ENCODE measurements at places on chromosomes 3 and 15. TPM values are rescaled to one million over a fixed set of nuclear protein-coding genes. Genes with fewer than 3 reads are reported as not detected.

MUC20 gene
- not detected for total RNA-seq

SLC27A2 gene
- not detected for total RNA-seq

VWA5B2 gene
- not detected for total RNA-seq

GRCh38 chr3:69143612-69144011 is 21.2 kb upstream of the LMOD3 start:
- H3K27me3 ChIP-seq = peaks cover 22% of the 10 kb centered on the region
- H3K4me3 ChIP-seq = no peak overlapping the region
- peaks cover 2% of the 10 kb centered on the region for H3K4me1 ChIP-seq
- peak; percentile 18 for DNase-seq
- H3K27ac ChIP-seq = no peak overlapping the region

DNA sequence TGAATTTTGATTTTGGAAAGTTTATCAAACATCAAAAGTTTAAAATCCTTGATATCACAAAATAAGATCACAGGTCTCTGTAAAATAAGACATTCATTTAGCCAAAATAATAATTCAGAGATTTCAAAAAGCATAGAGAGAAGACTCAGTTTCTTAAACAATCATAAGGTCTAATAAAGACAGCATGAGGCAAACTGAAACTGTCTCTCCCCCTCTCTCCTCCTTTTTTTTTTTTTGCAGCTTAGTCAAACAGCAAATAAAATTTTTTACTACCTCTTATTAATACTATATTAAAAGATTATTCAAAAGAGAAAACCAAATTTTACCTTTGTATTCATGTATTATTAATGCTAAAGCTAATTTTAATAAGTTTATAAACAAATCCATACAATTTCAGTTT is 57.4 kb downstream of the OSTN start:
- H3K27ac ChIP-seq = no peak overlapping the region
- DNase-seq = no peak
- H3K4me1 ChIP-seq = no peaks in the 10 kb centered on the region
- H3K4me3 ChIP-seq = no peak overlapping the region
- H3K36me3 ChIP-seq = no peaks in the 10 kb centered on the region
- H3K27me3 ChIP-seq = no peaks in the 10 kb centered on the region

DNA sequence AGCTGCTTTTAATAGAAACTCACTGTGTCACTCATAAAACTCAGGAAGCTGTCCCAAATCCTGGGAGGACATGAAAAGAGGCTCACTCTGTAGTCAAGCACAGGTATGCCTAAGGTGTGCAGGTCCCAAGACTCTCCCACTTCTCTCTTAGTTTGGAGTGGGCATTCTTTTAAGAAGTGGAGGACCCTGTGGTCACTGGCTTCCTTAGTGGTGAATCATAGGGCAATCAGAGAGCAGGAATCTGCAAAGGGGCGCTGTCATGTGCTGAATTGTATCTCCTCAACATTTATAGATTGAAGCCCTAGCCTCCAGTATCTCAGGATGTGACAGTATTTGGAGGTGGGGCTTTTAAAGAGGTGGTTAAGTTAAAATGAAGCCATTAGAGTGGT is 47.2 kb upstream of the ZBTB38 start:
- no peak overlapping the region for H3K4me3 ChIP-seq
- H3K4me1 ChIP-seq = peaks cover 8% of the 10 kb centered on the region
- peak; percentile 58 for DNase-seq
- H3K36me3 ChIP-seq = no peaks in the 10 kb centered on the region
- H3K27ac ChIP-seq = no peak overlapping the region

GOLGA8Q gene
- 0.18 TPM for total RNA-seq

DNA sequence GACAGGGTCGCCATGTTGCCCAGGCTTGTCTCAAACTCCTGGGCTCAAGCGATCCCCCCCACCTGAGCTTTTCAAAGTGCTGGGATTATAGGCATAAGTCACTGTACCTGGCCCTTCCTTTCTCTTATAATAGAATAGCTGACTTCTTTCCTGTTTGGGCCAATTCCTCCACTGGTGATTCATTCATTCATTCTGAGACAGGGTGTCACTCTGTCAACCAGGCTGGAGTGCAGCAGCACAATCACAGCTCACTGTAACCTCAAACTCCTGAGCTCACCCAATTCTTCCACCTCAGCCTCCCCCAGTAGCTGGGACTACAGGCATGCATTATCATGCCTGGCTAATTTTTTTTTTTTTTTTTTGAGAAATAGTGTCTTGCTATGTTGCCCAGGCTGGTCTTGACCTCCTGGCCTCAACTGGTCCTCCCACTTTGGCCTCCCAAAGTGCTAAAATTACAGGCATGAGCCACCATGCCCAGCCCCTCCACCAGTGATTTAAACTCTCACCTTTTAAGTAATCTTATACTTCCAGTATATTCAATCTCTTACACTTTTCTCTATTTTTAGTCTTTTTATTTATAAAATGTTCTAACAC is 20.9 kb downstream of the GNB4 start:
- H3K4me3 ChIP-seq = no peak overlapping the region
- H3K27ac ChIP-seq = no peak overlapping the region
- H3K4me1 ChIP-seq = peaks cover 8% of the 10 kb centered on the region
- peaks cover under 1% of the 10 kb centered on the region for H3K36me3 ChIP-seq

DNA sequence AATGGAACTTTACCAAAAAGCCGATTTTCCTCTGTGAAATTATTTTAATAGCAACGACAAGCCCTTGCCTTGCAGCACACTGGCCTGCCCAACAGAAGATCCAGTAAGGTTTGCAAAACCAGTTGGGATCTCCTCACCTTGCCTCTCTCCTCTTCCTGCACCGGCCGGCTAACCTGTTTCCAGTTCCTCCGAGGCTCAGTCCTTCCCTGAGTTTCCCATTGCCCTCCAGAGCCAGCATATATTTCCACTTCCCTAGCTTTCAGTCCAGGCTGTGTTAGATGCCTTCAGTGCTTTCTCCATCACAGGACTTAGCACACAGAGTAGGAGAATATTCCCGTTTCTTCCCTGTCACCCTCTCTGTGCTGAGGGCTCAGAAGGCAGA is 60.3 kb downstream of the NOX5 start:
- H3K36me3 ChIP-seq = no peaks in the 10 kb centered on the region
- DNase-seq = no peak
- no peak overlapping the region for H3K27ac ChIP-seq
- H3K27me3 ChIP-seq = peaks cover 6% of the 10 kb centered on the region
- H3K4me3 ChIP-seq = no peak overlapping the region

- DNase-seq = no peak
- no peak overlapping the region for H3K27ac ChIP-seq
- H3K4me3 ChIP-seq = no peak overlapping the region
- peaks cover 6% of the 10 kb centered on the region for H3K4me1 ChIP-seq
- H3K36me3 ChIP-seq = no peaks in the 10 kb centered on the region
Measured at GRCh38 chr3:177460047-177460446, 262.8 kb upstream of the TBL1XR1 start.

Measured in IMR-90 (cell line).